Uterus (tissue), 4 donors: ENCODE measurements at places on chromosomes 4 and X. TPM values are rescaled to one million over a fixed set of nuclear protein-coding genes. Genes with fewer than 3 reads are reported as not detected.

GRCh38 chr4:38612646-38613414, 51.2 kb upstream of the KLF3 start:
- no peak for DNase-seq

CRMP1 gene
- total RNA-seq = 1.8 TPM

- peak; percentile 19 for DNase-seq
Observed at GRCh38 chrX:132876523-132877338, 81.7 kb downstream of the HS6ST2 start.

GRCh38 chrX:44017676-44018075, 44.5 kb upstream of the NDP start:
- no peak for DNase-seq

- no peak for DNase-seq
Observed at GRCh38 chrX:109760922-109761250, 27.8 kb upstream of the ACSL4 start.

DNA sequence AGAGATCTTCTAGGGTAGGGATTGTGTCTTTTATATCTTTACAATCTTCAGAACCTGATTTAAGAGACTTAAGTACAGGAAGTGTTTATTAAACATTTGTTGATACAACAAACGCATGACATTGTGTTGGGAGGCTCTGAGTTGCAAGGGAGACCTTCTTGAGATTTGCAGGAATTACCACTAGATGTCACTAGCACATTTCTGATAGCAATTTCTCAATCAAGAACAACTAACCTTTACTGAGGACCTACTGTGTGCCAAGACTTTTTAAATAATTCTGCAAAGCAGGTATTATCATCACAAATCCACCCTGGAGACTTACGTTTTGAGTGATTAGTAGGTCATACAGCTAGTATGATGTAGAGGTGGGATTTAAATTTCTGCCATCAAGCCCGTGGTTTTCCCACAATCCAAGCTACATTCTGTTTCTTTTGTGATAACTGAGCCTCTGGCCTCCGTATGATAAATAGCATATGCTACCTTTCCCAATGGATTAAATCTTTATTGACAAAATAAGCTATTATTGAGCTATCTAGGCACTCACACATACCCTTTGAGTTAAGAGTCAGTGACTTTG, 986.0 kb downstream of the CCSER1 start:
- DNase-seq = no peak

GRCh38 chr4:122703868-122704267, 28.6 kb upstream of the BBS12 start:
- no peak for DNase-seq

DNA sequence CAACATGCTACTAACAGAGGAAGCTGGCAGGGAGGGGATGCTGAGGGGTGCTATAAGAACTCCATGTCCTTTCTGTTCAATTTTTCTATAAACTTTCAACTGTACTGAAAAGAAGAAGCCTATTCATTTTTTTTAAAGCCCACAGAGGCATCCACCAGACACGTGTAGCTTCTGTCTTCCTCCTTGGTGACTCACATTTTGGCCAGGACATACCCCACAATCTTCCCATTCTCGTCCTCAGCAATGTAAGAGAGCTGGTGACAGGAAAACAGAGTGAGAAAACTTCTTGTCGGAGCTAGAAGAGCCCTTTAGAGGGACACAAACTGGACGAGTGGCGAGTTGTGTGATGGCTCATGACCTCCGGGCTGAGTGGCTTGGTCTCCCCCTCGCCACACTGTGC, 1.1 kb downstream of the NAA10 start:
- no peak for DNase-seq

DNA sequence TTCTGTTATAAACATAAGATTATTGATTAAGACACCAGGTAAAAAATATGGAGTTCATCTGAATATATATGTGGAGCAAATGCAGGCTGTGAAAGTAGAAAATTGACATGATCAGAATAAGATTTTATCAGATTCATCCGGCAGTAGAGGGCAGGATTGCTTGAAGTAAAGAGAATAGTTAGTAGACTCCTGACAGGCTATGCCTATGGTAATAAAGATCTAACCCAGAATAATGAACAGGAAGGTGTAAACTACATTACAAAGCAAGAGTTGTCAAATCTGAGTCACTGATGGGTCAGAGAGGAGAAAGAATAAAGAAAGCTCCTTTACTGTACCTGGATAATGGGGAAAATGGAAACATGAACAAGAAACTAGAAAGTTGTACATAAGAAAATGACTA, 20.8 kb upstream of the TMEM184C start:
- no peak for DNase-seq

DNA sequence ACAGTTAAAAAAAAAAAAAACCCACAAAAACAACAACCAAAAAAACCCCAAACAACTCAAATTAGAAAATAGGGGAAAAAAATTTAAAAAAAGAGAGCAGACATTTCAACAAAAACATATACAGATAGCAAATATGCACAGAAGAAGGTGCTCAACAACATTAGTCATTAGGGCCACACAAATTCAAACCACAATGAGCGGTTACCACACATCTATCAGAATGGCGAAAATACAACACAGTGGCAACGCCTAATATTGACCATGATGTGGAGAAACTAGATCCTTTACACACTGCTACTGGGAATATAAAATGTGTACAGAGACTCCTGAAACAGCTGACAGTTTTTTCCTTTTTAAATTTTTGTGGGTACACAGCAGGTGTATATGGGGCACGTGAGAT, 19.4 kb downstream of the LYAR start:
- no peak for DNase-seq

DNA sequence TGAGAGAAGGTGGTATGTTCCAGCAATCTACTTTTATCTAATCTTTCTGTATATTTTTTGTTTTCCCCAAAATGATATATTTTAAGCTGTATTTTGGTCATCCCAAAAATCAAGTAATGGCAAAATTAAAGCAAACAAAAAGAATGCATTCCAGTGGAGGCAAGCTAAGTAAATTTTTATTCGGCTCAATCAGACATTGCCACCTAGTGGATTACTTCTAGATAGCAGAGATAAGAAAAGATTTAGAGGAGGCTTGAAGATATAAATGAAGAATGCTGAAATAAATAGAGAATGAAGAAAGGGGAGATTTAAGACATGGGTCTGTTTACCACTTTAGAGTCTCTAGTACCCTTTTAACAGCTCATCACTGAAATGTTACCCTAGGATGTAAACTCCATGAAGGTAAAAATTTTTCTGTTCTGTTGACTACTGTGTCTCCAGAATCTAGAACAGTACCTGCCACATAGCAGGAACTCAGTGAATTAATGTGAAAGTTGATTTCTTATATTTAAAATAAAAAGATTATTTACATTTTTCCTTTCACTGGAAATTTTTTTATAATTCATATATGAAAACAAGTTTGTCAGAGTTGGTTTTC, 110.9 kb upstream of the ANK2 start:
- no peak for DNase-seq

DNA sequence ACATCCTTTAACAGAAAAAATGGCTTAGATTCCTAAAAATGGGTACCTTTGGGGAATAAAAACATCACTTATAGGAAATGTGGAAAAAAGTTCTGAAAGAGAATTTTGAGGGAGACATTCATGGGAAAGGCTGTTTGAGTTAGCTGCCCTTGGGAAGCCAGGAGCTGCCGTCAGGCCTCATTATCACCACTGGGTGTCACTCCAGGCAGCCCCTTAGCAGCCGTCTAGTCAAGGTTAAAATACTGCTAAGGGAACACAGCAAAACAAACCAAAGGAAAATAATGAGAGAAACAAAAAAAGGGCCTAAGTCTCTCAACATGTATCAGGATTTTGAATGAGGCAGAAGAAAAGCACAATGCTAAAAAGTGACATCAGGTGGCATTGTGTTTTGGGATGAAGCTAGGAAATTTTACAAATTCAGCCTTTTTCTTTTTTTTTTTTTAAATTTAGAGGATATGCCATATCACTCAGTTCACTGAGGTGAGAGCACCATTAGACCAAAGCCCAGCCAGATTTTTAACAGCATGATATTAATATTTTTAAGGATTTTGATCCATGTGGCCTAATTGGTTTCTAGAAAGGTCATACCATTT, 235.3 kb downstream of the GPAT3 start:
- no peak for DNase-seq

GRCh38 chrX:45557387-45557786, 356.7 kb upstream of the DIPK2B start:
- no peak for DNase-seq

DNA sequence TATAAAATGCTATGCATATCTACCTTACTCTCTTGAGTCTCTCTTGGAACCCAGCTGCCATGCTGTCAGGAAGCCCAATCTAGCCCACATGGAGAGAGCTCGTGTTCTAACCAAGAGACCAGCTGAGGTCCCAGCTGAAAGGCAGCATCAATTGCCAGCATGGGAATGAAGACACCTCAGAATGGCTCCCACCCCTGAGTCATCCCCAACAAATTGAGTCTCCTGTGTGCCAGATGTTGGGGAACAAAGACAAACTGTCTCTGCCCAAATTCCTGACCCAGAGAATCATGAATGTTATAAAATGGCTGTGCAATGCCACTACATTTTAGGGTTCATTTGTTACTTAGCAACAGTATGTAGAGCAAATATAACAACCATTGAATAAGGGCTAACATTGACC, 105.2 kb upstream of the STX18 start:
- DNase-seq = no peak

DNA sequence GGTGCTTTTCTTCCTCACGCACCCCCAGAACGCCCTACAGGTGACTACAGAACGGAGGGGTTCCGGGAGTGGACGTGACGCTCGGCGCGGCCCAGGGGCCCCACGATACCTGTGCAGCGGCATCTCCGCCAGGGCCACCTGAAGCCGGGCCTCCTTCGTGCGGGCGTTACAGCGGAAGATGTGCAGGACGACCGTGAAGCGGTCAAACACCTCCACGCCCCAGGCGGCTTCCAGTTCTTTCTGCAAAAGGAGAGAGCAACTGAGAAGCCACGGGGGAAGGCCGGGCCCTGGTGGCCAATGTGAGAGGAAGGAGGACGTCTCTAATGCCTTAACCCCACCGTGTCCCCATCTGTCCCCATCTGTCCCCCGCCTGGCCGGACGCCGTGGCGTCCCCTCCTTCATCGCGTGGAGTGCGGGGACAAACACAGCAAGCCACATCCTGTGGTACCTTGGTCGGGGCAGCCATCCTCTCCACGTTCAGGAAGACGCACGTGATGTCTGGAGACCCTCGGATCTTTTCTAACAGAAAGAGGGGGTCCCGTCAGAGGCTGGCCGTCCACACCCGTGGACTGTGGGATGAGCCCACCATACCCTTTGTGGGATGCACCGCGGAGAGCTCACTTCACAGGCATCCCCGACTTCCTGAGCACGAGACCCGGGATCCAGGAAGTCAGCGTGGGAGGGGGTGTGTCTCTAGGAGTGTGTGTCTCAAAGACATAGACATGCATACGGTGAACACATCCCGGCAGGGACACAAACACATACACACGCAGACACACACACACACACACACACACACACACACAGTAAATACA, 3.6 kb downstream of the GTPBP6 start:
- no peak for DNase-seq

DNA sequence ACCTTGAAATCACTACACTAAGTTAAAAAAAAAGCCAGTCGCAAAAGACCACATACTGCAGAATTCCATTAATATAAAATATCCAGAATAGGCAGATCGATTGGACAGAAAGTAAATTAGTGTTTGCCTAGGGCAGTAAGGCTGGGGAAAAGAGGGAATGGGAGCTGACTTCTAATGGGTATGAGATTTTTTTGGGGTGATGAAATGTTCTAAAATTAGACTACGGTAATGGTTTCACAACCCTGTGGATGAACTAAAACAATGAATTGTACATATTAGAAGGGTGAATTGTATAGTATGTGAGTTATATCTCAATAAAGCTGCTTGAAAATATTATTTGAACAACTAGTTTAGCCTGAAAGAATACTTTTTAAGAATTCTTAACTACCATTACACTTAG, 6.7 kb upstream of the GPRIN3 start:
- DNase-seq = no peak

CD40LG gene
- not detected for total RNA-seq

DNA sequence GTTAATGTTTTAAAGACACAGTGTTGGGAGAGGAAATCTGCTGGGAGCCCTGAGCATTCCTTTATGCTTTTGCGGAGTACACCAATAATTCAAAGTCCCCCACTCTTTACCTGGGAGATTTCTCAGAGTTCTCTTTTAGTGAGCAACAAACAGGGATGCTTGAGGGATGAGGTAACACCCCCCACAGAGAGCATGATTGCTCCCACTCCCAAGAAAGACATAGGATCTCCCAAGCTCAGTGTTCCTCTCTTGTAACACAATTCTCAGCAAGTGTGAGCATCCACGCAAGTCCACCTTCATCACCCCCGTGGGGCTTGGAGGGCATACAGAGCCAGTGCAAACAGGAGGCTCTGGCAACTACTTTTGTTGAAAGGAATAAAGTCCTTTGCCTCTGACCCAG, 36.1 kb downstream of the GSPT2 start:
- DNase-seq = no peak

- DNase-seq = peak; percentile 77
Observed at GRCh38 chrX:102515975-102516941, at the start of gene TMSB15A. TMSB15A (minus strand) TSS chrX:102516739.
